ENCODE measurements at places on chromosomes 11 and 22. TPM values are rescaled to one million over a fixed set of nuclear protein-coding genes. Genes with fewer than 3 reads are reported as not detected.

Gene LUZP2
- not detected for total RNA-seq

Gene ART5
- not detected for total RNA-seq

Gene IZUMO1R
- not detected for total RNA-seq

Gene TNKS1BP1
- 94.4 TPM for total RNA-seq

Gene OR2D2
- not detected for total RNA-seq

Gene SSH3
- 22.3 TPM for total RNA-seq

Gene NXPE1
- not detected for total RNA-seq

Gene MAPK8IP1
- total RNA-seq, result 6.7 TPM

Gene OR8A1
- total RNA-seq, result not detected

Gene MISFA
- total RNA-seq, result 2.2 TPM

Gene SLC17A6
- total RNA-seq, result not detected

Gene MYO7A
- total RNA-seq, result 1.5 TPM

Gene TSGA10IP
- not detected for total RNA-seq

Gene NOX4
- not detected for total RNA-seq

Gene KRTAP5-10
- not detected for total RNA-seq

Gene PGR
- total RNA-seq, result not detected

Gene SPDYC
- total RNA-seq, result not detected

Gene RRM1
- 74.5 TPM for total RNA-seq

Gene C22orf23
- total RNA-seq, result not detected

Gene CHRNA10
- total RNA-seq, result 1.9 TPM

Gene PRSS23
- 415 TPM for total RNA-seq

Gene ELFN2
- 9.6 TPM for total RNA-seq
